ENCODE measurements at places on chromosomes 16 and 17.

GRCh38 chr17:55295411-55296170, 30.8 kb downstream of the HLF start:
- peak; percentile 47 for DNase-seq

GRCh38 chr16:4852221-4852872, 5.1 kb downstream of the UBN1 start:
- no peak for DNase-seq

DNA sequence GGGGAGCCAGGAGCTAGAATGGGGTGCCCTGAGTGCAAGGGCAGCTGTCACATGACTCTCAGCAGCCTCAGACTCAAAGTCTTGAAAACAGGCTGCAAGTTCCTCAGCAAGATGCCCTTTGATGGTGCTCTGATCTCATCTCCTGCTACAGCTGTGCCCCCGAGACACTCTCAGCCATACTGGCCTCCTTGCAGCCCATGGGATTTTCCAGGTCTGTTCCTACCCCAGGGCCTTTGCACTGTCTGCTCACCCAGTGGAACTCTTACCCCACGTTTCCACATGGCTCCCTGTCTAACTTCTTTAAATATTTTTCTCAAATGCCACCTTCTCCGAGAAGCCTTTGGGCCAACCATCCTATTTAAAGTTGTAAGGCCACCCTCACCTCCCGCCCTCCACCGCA, 146.9 kb downstream of the C16orf95 start:
- DNase-seq = no peak

- DNase-seq = no peak
These were observed 20.5 kb upstream of the PABPN1L start for GRCh38 chr16:88886845-88887521.

GRCh38 chr16:58377932-58378331, 14.3 kb upstream of the GINS3 start:
- no peak for DNase-seq

GRCh38 chr17:81110488-81111040, 54.7 kb upstream of the PVALEF start:
- no peak for DNase-seq

DNA sequence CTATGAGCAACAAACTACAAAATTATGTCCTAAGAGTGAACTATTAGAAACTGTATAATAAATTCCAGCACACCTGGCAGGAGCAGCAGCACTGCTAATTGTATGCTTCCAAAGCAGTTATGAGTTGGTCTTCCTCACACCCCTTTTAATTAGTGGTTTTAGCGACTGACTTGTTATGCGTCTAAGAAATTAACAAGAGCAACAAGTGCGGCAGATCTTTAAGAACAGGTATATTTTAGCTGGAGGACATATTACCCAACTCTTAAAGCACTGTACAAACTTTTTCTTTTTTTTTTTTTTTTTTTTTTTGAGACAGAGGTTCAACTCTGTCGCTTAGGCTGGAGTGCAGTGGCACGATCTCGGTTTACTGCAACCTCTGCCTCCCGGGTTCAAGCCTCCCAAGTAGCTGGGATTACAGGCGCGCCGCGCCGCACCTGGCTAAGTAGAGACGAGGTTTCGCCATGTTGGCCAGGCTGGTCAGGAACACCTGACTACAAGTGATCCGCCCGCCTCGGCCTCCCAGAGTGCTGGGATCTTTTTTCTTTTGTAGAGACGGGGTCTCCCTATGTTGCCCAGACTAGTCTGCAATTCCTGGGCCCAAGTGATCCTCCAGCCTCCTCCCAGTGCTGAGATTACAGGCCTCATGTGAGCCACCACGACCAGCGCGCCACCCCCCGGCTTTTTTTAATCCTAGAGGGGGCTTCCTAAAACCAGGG, 1.6 kb upstream of the FBXL20 start:
- no peak for DNase-seq

DNA sequence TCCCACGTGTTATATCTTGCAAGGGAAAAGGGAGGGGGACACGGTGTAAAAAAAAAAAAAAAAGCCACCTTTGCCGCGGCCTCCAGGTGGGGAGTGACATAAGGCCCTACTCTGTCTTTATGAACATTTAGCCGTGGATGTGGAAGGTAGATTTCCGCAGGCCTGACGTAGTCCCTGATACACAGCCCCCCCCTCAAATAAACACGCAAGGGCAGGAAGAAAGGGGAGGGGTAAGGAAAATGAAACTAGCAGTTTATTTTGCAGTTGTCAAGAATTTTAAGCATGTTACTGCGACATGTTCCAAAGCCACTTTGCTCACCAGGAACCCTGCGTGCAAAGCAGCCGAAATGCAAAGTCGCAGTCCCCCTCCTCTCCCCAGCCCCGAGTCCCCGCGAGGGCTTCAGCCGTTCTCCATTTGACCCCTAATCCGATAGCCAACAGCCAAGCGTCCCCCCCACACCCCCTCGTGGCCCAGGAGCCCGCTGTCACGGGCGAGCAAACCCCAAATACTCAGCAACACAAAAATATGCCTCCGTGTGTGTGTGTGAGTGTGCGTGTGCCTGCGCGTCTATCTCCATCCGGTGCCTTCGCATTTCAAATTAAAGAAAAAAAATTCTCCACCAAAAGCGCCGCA, 1.2 kb downstream of the CBX4 start:
- no peak for DNase-seq

DNA sequence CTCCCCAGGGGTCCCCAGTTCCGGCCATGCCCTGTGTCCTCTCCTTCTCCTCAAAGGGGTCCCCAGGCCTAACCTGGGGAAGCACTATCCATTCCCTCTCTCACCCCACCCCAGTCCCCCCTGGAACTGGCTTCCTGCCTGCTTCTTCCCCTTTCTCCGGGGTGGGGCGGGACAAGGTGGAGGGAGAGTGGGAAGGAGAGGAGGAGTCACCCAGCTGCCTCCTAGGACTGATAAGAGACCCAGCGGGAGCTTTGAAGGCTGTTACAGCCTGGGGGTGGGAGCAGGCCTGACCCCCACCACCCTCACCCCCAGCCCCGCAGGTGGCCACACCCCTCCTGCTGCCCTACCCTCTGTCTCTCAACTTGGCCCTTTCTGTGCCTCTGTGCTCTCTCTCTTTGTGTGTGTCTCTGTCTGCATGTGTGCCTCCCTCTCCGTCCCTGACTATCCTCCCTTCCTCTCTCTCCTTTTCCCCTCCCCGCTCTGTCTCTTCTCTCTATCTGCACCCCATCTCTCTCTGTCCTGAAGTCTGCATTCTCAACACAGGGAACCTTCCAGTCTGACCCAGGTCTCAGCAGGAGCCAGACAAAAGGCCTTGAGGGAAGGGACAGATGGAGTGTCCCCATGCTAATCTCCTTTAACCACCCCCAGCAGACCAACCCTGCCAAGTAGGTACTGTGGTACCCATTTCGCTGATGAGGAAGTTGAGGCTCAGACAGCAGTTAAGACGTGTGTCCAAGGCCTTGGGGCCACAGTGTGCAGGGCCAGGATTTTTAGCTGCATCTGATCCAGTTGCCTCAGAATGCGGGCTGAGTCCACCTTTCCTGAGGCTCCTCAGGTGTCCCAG, 66.1 kb downstream of the RAB11FIP4 start:
- DNase-seq = no peak

DNA sequence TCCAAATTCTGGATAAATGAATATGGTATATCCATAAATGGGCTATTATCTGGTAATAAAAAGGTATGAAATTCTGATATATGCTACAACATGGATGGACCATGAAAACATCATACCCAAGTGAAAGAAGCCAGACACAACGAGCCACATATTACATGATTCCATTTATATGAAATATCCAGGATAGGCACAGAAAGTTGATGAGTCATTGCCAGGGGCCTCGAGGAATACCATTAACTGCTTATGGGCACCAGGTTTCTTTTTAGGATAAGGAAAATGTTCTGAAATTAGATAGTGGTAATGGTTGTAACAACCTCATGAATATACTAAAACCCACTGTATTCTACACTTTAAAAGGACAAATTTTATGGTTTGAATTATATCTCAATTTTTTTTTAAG, 123.2 kb downstream of the PITPNC1 start:
- DNase-seq = no peak

DNA sequence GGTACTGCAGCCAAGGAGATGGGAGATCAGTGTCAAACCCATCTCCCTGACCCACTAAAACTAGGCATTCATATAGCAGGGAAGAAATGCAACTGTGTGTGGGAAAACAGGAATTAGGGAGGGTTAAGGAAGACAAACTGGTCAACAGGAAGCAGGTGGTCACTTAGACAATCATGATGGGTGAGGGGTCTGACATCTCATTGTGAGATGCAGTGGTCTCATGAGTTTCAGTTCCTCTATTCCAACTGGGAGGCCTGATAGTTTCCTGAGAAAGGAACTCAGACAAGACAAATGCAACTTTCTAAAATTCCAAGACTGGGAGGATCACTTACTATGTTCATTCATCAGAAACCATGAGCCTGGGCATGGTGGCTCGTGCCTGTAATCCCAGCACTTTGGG, 361.4 kb upstream of the C16orf82 start:
- no peak for DNase-seq

DNA sequence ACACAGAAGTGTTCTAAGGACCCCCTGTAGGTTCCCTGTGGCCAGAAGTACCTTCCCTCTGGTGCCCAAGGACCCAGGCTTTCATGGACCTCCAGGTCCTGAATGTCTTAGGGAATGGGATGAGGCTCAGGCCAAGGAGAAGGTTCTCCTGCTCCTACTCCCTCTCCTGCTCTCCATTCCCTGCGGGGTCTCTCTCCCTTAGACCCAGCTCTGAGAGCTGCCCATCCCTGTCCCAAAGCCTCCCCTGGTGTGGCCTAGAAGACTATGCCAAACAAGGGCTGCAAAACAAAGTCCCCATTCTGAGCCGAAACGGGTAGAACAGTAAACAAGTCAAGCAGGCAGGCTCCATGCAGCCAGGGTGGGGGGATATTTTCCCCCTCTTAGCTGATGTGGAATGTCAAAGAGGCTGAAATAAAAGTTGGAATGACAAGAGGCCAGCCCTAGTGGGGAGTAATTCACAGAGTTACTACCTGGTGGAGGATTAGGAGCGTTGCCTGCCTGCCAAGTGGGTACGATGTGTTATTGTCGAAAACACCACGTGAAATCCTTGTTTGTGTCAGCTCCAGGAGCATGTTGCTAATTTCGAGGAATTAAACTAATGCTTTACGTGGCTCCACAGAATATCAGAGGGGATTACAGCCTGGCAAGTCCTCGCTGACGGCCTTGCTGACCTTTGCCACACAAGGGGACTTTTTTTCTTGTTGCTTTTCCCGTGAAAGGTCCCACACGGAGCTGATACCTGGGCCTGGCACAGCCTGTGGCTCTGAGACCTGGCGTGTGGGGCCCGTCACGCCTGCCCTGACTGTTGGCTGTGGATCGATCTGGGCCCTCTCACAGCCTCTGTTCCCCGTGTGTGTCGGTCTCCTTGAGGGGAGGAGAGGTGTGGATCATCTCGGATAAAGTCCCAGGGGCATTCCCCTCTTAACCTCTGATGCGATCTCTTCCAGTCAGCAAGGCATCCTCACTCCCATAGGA, 2.9 kb downstream of the WFIKKN2 start:
- no peak for DNase-seq

- no peak for DNase-seq
These were observed 9.4 kb upstream of the CMTM4 start for GRCh38 chr16:66705790-66706505.

GRCh38 chr16:19809121-19809635, 75.5 kb downstream of the GPRC5B start:
- DNase-seq = no peak

DNA sequence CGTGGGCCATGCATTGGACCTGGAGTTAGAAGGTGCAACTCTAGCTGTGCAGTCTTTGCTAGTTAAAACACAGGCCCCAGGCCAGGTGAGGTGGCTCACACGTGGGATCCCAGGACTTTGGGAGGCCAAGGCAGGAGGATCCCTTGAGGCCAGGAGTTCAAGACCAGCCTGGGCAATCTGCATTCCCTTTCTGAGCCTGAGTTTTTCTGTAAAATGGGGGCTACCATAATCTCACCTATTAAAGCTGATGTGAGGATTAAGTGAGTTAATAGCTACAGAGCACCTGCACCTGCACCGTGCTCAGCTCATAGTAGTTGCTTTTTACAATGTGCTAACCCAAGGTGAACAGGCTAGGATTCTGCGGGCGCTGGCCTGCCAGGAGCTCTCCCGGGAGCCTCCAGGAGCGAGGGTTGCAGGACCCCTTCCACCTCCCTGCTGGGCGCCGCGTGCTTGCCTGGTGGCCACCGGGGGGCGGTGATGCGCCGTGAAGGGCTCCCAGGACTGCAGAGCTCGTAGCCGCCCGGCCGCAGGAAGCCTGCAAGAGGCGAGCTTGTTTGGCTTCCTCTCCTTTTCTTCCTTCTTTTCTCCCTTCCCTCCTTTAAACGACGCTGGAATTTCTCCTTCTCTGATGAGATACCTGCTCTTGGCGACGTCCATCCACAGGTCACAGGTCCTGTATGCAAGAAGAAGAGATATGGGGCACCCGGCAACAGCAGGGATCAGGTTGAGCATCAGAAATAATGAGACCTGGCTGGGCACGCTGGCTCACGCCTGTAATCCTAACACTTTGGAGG, 51.3 kb downstream of the ZFP90 start:
- DNase-seq = peak; percentile 24

DNA sequence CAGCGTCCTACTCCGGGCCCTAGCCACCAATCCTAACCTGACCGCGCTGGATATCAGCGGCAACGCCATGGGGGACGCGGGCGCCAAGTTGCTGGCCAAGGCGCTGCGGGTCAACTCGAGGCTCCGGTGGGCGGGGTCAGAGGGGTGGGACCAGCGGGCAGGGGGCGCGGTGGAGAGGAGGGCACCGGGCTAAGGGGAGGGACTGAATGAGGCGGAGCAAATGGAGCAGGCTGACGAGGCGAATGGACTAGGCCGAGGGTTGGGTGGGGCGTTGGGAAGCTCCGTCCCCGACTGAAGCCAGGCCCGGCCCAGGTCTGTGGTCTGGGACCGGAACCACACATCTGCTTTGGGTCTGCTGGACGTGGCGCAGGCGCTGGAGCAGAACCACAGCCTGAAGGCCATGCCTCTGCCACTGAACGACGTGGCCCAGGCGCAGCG, 4.6 kb downstream of the CARMIL2 start:
- DNase-seq = no peak

DNA sequence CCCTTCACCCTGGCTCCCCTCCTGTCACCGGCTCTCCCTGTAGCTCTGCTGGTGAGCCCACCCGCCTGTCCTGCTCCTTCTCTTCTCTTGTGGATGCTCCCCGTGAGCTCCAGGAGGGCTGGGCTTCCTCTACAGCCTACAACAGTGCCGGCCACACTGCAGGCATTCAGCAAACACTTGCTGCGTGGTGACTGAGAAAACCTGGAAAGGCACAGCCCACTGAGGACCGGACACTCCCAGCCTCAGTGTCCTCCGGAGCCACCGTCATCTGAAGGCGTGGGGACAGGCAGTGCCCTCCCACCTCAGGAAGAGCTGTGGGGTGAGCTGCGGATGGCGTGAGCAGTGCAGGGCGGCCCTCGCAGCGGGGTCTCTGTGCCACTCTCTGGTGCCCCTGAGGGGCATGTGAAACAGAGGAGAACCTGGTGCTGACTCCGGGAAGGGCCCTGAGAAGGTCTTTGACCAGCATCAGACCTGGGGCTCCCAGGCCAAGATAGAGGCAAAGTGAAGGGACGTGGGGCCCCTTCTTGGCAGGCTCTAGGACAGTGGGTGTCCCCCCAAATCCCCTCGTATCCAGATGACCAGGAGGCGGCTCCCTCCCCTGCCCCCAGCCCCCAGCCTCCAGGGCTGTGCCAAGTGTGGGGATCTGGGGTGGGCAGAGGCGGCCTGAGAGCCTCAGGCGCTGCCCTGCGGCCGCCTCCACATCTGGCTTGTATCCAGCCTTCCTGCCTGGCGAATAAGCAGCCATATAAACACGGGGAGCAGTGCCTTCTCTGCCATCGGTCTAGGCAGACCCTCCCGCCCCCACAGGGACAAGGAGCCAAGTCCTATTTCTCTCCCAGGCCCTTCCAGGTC, 44.0 kb upstream of the PABPN1L start:
- DNase-seq = no peak

- no peak for DNase-seq
These were observed 364.0 kb upstream of the EEF2KMT start for GRCh38 chr16:5461574-5461973.

- no peak for DNase-seq
These were observed 5.8 kb downstream of the ZG16B start for GRCh38 chr16:2835638-2836493.
